Right lobe of liver (tissue), 6 donors: ENCODE measurements at places on chromosomes 1 and 21.

- DNase-seq, result no peak
Measured at GRCh38 chr1:86504137-86504479, 35.4 kb downstream of the CLCA1 start.

DNA sequence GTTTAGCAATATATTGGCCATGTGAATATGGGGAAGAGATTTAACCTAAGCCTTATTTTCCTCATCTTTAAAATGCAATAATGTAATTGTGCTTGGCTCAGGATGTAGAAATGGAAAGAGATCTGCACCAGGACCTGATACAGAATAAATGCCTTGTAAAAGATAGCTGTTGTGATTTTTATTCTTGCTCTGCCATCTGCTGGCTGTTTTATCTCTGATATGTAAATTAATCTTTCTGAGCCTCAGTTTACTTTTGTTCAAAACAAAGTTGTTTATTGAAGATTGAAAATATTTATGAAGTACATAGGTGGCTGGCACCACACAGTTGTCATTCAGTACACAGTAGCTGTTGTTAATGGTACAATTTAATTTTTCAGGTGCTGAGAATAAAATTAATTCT lies 21.9 kb downstream of the ZYG11B start:
- no peak for DNase-seq

DNA sequence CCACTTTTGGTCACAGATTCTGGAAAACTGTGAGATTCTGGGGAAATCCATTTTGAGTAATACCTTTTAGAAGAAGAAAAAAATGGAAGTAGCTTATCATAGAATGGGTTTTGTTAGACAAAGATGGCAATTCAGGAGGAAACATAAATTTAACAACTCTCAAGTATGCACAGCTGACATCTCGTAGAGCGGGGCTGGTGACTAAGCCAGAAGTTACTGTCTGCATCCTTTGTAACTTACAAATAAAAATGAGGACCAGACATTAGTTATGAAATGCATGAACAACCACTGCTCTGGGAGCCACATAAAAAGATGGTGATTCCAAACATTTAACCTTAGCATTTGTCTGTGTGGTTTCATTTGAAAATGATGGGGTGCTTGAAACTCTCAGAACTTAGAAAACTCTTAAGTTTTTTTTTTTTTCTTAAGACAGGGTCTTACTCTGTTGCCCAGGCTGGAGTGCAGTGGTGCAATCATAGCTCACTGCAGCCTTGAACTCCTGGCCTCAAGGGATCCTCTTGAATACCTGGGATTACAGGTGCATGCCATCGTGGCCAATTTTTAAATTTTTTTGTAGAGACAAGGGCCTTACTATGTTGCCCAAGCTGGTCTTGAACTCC lies 49.2 kb upstream of the ATP5PO start:
- DNase-seq, result no peak

DNA sequence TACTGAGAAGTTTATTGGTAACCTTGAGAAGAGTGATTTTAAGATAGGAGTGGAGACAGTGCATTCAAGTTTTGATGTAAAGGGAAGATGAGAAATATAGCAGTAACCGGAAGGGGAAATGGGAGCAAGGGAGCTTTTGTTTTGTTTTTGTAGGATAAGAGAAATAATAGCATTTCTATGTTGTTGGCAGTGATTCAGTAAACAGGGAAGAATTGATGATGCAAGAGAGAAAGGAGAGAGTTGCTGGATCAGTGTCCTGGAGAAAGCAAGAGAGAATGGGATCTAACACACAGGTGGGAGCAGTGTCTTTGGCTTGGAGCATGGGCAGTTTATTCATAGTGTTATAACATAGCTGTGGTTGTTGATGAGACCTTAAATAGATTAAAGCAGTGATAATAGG lies 56.4 kb downstream of the OSBPL9 start:
- DNase-seq, result no peak

DNA sequence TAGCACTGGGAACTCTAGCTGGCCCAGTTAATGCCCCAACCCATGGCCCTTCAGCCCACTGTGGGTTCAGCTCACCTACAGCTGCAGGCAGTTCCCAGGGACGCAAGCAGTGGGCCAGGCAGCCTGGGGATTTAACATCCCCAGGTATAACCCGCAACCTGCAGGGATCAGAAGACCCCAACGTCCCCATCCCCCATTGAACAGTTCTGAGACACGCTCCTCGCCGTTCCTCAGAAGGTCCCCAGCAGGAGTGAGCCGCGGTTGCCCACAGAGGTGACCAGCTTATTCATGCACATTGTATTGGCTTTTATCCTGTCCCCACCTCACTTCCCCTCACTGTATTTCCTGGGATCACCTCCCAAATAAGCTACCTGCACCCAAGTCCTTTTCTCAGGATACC lies 5.0 kb upstream of the MATN1 start:
- DNase-seq, result no peak

DNA sequence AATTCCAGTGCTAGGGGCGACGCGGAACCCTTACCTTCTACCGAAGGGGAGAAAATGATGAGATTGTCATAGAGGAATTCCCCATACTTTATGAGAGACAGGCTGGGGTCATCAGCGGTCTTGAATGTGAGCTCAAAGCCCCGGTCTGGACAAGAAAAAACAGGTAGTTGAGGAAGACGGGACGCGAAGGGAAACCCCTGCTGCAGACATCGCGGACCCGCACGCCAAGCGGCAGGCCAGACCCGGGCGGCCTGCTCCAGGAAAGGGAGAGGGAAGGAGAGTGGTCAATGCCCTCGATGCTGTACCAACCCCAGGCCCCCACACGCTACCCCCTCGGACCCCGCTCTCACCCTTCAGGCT lies 342 bp downstream of the DDOST start:
- no peak for DNase-seq

- DNase-seq, result no peak
Measured at GRCh38 chr1:202752774-202753173, 42.5 kb upstream of the SYT2 start.

GRCh38 chr1:210739627-210740026 lies 394.3 kb downstream of the KCNH1 start:
- DNase-seq, result no peak

DNA sequence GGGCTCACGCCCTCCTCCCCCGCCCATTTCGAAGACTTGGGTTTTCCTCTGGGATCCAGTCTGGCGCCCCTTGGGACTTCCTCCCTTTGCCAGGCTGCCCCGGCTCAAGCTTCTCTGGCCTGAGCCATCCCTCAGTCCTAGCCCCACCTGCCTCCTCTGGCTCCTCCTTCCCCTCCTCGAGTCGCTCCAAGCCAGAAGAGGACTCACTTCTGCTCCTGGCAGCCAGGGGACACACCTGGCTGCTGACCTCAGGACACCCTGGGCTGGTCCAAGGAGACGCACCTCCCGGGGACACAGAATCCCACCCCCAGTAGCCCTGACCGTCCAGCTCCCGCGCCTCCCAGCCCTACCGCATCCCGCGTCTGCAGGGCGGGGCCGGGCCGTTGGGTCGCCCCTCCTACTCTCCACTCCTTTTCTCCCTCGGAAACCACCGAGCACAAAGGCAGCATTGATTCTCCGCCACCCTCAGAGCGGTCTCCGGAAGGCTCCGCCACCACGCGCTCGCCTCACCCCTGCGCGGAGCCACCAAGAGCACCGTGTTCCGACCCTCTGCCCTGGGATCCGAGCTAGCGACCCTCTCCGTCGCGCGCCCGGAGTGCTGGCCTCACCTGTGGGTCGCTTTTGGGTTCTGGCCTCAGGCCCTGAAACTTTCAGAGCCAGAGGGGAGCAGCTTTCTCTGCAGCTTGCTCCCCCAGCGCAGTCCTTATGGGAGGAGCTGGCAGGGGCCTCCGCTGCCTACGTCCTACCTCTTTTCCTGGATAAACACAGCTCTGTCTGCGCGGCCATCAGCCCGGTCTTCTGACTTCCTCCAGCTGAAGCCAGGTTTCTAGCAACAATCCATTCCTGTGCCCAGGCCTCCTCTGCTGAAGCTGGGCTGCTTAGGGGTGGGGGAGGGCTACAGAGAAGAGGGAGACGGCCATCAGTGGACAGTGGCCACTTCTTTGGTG lies at the start of gene C2CD4D:
TSS of gene C2CD4D (minus strand) at position 364 of the 947 bp plus-strand sequence. CDS start 831 bp downstream, outside the sequence.
- no peak for DNase-seq

DNA sequence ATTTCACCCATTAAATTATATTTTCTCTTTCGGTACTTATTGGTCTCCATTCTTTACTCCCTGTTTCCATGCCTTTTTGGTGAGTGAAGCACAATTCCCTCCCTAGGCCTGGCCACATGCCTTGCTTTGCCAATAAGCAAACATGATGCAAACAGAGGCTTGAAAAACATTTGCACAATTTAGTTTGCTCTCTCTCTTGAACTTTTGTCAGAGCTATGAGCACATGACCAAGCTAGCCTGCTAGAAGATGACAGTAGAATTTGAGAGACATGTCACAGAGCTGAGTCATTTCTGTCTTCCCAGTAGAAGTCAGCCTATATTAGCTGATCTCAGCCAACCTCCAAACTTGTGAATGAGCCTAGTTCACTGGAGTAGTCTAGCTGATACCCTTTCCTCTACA lies 24.6 kb downstream of the ANGPTL3 start:
- DNase-seq, result peak; percentile 61

DNA sequence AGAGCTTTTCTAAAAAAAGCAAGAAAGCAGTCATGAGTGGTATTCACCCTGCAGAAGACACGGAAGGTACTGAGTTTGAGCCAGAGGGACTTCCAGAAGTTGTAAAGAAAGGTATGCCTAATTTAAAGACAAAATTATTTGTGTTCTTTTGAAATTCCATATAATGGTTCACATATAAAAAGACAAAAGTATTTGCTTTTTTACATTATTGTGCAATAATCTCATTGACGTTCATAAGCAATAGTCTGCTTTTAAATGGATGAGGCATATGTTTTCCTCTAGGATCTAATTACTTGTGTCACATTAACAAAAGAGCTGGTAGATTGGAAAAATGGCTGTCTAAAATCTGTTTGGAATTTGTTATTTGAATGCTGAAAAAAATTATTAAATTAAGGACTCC lies 54.3 kb downstream of the CENPF start:
- no peak for DNase-seq

GRCh38 chr1:30909365-30910068 lies 959 bp upstream of the SDC3 start:
- DNase-seq, result no peak

- no peak for DNase-seq
Measured at GRCh38 chr1:24713736-24714135, 31.5 kb upstream of the CLIC4 start.

DNA sequence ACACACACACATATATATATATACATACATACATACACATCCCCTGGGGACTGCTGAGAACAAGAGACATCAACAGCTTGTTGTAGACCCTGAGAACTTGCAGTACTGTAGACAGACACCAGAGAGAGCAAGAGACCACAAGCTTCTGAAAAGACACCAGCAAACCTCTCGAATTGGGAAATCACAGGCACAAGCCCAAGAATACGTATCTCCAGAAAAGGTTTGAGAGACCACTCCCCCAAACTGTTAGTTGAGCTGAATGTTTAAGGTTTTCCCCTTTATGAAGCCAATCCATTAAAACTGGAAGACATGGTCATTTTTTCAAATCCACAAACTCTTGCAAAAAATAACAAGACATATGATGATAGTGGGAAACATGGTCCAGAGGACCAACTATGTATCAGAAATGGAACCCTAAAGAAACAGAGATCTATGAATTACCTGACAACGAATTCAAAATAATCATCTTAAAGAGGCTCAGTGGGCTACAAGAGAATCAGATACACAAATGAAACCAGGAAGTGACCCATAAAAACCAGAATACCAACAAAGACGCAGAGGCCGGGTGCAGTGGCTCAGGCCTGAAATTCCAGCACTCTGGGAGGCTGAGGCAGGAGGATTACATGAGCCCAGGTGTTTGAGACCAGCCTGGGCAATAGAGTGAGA lies 45.1 kb downstream of the SLC2A1 start:
- no peak for DNase-seq

GRCh38 chr1:27299385-27300271 lies 22.3 kb upstream of the TMEM222 start:
- no peak for DNase-seq

DNA sequence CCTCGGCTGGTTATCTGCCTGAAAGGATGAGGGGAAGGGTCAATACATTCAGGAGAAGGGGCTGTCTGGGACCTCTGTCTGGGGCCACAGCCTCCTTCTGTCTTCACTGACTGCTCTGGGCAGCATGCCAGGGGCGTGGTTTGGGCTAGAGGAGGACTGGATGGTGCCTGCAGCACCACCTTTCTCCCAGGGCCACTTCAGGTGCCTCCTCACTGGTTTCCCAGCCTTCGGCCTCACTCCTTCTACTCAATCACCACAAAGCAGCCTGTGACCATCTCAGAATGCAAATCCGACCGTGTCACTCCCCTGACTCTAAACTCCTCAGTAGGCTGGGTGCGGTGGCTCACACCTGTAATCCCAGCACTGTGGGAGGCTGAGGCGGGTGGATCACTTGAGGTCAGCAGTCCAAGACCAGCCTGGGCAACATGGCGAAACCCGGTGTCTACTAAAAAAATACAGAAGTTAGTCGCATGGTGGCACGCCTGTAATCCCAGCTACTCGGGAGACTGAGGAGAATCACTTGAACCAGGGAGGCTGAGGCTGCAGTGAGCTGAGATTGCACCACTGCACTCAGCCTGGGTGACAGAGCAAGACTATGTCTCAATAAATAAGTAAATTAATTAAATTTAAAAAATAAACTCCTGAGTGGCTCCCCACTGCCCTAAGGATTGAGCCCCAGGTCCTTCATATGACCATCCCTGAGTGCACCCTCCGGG lies 50.1 kb upstream of the ECE1 start:
- DNase-seq, result peak; percentile 80

DNA sequence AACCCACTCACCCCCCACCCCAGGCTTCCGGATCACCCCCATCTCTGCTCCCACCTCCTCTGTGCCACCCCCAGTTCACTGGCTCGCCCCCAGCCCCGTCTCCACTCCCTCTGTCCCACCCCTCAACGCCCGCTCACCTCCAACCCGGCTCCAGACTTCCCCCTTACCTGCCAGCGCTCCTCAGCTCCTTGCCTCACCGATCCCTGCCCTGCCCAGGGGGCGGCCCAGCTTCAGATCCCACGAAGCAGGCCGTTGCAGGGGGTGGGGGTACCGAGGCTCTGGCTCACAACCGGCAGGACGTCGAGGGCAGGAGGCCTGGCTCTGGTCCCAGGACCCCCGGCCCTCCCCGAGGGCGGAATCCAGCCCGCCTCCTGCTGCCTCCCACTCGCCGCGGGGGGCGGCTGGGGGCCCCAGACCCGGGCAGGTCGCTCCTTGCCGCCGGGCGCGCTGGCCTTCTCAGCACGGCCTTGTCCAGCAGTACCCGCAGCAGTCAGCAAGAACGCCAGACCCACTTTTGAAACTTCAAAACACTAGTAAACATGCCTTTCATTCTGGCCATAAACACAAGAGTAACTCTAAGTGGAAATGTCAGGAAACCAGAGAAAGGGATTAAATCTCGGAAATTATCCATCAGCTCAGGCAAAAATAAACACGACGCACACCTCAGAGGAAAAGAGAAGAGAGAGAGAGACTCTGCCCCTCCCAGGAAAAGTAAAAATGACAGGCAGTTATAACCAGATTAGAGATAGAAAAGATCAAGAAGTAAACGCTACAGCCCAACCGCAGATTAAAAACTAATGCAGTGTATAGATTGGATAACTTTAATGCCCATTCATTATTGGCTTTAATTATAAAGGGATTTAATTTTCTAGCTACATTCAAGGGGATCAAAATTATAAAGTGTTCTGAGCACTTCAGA lies 1.0 kb upstream of the FAM89A start:
- no peak for DNase-seq

- no peak for DNase-seq
Measured at GRCh38 chr1:223137455-223138085, 5.5 kb downstream of the TLR5 start.

GRCh38 chr1:182910143-182910542 lies 42.8 kb downstream of the SHCBP1L start:
- DNase-seq, result no peak

GRCh38 chr1:1169429-1170214 lies 4.1 kb upstream of the TTLL10 start:
- no peak for DNase-seq
